ENCODE measurements at places on chromosomes 6 and 20. TPM values are rescaled to one million over a fixed set of nuclear protein-coding genes. Genes with fewer than 3 reads are reported as not detected.

DNA sequence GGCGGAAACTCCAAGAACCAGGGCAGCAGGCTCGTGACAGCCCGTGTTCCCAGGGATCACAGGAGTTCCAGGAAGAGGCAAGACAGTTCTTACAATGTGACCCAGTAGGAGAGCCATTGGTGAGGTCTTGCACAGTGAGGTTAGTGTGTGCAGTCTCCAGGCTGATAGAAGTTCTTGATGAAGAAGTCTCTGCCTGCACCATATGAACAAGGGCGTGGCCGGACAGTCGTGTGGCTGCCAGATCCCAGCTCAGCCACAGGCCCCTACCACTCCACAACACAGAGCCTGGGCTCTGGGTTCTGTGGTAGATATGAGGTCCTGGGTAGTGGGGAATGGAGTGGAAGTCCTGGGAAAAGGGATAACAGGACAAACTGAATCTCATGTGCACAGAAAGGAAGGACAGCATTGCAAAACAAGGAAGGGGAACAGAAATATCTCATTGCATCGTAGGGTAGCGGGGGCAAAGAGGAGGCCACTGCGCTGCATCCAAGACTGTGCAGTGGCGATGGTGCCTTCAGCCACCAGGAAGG is 65.2 kb downstream of the STX11 start:
- no peak for DNase-seq

DNA sequence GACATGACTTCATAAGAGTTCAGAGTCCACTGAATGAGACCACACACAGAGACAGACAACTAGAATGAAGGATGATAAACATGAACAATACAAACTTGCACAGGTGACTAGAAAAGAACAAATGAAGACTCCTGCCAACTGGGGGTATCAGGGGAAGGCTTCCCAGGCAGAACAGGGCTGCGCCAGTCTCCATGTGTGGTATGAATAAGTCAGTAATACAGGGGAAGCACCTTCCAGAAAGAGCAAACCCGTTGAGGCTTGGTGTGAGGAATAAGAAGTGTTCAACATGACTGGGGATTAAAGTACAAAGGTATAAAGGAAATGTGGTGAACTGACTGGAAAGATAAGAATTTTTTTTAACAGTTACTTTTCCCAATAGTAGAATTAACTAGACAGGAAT is 3.7 kb upstream of the SLC17A2 start:
- DNase-seq: no peak

DNA sequence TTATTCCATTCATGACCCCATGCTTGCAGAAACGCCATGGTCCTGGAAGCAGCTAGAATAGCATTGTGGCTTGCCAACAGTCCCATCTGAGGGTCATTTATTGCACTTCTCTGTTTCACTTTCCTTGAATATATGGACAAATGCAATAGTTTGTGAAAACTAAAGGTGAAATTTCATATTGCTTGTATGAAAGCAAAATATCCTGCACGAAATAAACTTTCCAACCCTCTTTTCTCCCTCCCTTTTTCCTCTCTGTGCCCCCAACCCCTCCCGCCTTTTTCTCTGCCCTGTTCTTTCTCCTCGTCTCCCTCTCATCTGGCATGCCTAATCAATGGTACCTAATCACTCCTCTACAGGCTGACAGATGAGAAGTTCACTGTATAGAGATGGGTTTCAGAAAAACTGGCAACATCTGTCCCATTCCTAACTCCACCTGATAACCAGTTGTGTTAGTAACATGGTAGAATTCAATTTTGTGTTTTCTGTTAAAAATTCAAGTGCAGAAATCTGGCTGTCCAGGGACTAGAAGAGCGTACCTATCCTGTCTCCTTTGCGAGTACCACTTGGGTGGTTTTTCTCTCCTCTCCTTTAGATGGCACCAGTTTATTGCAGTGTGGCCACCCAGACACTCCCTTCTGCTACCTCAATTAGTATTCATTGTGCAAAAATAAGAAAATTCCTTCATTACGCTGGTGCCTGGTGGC is 198.6 kb downstream of the FOXA2 start:
- DNase-seq: no peak

GRCh38 chr6:150038202-150039062 is 13.1 kb upstream of the RAET1L start:
- DNase-seq: no peak

TTI1 gene
- total RNA-seq: 12.3 TPM

RBM24 gene
- 263 TPM for total RNA-seq

All from heart left ventricle (tissue), 16 donors.